ENCODE measurements at places on chromosomes 2 and 18.

DNA sequence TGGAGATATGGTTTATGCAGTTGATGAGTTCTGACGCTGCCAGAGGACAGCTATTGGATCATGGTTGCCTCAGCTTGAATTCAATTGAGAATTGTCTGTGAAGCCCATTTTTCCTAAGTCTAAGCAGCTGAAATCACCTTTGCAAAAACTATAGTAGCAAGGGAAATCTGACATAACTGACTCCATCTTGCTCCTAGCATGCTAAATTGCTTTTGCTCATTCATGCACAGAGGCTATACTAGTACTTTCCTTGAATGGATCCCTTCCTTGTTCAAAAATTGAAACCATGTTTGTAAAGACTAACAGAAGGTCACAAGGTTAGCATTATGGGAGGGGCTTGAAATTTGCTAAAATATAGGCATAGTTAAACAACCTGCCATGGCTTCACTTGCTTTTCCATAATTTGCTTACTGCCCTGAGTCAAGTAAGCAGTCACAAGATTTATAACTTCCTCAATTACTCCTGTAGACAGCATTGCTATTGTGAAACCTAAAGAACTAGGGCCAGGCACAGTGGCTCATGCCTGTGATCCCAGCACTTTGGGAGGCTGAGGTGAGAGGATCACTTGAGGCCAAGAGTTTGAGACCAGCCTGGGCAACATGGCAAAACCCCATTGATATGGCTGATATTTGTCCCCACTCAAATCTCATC is 41.2 kb downstream of the CHRNA1 start:
- no peak for DNase-seq

- DNase-seq, result no peak
These were observed 24.2 kb upstream of the COX7A2L start for GRCh38 chr2:42385225-42385624.

DNA sequence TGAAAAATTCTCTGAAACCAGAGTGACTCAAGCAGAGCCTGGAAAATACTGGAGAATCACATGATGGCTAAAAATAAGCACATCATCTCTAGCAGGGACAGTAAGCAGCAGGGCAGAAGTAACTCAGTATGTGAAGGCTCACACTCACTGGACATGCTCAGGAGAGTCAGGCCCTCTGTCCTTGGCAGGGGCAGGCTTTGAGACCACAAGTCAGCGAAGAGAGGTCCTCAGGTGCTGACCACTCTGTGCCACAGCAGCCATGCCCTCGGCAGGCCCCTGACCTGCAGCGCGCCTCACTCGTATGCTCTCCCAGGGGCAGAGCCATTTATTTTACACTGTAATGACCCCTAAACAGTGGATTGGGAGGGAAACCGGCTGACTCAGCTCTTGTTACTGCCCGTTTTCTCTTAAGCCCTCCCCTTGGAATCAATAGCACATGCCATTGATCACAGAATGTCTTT is 76.8 kb downstream of the MAPRE2 start:
- no peak for DNase-seq

DNA sequence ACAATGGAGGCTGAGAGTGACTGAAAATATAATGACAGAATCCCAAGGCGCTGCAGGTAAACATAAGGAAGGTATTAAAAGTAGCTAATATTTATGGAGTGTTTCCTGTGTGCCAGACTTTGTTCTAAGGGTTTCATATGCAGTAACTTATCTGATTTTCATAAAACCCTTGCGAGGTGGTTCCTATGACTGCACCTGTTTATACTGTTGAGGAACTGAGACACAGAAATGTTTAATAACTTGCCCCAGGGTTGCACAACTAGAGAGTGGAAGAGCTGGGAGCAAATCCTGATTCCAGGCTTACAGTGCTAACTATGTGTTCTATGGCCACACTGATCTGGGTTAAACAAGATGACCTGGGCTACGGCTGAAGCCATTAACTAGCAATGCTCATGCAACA is 2.4 kb downstream of the SP110 start:
- DNase-seq, result no peak

- no peak for DNase-seq
These were observed 281.9 kb downstream of the FIGN start for GRCh38 chr2:163453920-163454319.

DNA sequence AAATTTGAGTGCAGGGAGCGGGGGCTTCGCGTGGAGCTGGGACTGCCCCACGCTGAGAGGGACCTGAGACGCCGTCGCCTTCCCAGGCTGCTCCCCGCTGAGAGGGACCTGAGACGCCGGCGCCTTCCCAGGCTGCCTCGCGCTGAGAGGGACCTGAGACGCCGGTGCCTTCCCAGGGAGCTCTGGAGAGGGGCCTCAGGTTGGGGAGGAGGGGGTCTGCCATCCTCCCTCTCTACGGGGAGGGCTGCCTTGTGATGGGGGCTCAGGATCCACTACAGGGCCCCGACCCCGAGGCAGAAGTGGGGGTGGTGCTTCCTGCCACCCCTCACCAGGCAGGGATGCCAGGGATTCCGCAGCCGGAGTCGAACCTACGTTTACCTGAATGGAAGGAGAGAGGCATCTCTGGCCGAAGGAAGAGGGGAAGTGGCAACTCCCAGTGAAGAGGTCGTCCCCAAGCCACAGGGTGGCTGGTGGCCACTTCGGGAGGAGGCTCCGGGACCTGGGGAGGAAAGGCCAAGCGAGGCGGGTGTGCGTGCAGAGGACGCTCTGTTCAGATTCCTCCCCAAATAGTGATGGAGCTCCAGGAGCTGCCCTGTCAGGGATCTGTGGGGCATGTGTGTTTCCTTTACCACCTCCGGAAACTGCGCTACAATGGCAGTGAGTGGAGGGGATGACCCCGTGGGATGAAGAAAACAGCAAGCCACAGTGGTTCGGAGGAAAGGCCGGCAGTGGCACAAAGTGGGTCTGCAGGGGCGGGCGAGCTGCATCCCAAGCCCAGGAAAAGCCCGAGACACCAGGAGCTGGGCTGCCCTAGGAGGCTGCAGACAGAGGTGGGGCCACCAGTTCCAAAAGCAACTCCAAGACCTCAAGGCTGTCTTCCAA is 108.2 kb upstream of the CTDP1 start:
- DNase-seq, result no peak

- no peak for DNase-seq
These were observed 466.2 kb upstream of the HNRNPA3 start for GRCh38 chr2:176746411-176746810.

DNA sequence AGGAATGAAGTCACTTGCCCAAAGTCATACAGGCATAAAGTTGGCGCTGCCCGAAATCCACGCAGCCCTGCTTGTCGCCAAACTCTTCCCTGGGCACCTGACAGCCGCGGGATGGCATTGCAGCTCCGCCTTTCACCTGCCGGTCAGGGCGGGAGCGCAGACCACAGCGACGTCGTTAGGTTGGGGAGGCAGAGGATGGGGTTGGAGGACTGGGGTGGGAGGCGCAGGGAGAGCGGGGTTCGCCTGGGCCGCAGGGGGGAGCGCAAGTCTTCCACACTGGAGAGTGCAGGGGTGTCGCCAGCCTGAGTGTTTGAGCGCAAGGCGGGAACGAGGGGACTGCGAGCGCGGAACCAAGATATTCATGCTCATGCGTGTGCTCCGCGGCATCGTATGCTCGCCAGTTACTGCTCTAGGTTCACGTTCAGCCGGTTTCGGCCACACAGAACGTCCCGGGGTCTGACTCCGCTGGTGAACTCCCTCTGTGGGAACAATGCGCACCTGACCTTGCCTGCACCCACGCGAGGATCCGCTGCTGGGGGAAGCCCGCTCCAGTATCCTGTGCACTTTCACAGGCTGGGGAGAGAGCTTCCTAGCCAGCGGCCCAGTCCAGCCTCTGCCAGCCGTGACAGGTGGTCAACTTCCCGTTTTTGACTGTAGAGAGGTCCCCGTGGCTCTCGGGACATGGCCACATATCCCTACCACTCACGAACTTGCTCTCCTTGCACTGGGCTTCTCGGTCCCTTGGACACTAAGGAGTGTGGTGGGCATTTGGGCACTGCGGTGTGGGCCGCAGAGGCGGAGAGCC is 767 bp upstream of the NPPC start:
- no peak for DNase-seq

GRCh38 chr2:133732982-133733900 is 165.0 kb upstream of the NCKAP5 start:
- no peak for DNase-seq

GRCh38 chr2:26654061-26654340 is 12.8 kb upstream of the CIB4 start:
- no peak for DNase-seq

DNA sequence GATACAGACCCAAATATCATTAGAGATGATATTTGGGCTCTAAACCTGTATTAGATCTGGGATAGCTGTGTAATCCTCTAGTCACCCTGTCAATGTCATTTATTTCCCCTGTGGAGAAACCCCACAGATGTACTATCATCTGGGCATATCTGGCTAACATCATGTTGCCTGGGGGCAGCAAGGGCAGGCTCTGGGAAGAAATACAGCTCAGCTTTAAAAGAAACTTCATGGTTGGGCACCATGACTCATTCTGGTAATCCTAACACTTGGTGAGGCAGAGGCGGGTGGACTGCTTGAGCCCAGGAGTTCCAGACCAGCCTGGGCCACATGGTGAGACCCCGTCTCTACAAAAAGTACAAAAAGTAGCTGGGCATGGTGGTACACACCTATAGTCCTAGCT is 282.5 kb downstream of the SLC8A1 start:
- DNase-seq, result no peak

DNA sequence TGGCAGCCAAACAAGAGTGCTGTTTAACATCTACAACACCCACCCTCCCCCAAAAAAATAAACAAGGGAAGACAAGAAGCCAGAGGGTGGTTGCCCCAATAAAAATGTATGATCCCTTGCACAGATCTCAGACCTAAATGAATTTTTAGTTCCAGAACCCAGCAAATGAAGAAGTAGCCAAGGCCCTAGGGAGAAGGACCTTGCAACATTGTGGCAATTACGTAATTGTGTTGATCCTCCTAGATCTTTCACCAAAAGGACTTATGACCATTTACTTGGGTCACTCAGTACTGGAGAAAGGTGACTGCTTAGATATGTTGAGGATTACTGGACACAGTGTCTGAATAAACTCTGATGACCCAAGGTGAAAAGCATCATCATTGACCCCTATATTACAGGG is 1393.8 kb downstream of the LRP1B start:
- DNase-seq, result no peak

GRCh38 chr18:4639628-4640310 is 184.7 kb upstream of the DLGAP1 start:
- DNase-seq, result no peak

DNA sequence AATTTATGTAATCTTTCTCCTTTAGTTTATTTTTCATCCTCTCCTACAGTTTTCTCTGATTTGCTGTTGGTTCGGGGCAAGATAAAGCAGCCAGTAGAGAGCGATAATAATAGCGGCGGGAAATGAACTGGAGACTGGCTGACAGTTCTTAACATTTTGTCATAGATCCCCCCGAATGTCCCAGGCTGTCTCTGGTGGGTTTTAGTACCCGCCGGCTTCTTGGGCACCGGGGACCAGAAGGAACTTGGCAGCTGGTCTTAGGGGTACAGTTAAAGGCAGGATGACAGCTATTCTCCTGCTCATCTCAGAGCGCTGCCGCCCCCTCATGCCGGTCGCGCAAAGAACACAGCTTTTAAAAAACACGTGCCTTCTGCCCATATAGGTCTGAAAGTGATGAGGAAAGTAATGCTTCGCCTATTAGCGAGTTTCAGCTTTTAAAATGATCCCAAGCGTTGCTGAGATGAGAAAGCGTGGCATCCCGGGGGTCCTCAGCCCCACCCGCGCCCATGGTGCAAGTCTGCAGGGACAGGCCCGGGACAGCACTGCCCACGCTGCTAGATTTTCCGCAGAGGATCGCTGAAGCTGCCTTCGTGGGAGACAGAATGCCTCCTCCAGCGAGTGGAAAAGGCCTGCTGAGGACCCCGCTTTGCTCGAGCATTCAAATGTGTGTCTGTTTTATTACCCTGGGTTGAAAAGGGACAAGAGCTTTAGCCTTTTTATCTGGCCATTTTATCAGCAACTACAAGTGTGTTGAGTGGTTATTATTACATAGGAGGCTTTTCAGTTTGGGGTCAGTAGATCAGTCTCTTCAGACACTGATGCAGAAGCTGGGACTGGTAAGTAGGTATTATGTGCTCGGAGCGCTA is 3.8 kb downstream of the ONECUT2 start:
- DNase-seq, result no peak

DNA sequence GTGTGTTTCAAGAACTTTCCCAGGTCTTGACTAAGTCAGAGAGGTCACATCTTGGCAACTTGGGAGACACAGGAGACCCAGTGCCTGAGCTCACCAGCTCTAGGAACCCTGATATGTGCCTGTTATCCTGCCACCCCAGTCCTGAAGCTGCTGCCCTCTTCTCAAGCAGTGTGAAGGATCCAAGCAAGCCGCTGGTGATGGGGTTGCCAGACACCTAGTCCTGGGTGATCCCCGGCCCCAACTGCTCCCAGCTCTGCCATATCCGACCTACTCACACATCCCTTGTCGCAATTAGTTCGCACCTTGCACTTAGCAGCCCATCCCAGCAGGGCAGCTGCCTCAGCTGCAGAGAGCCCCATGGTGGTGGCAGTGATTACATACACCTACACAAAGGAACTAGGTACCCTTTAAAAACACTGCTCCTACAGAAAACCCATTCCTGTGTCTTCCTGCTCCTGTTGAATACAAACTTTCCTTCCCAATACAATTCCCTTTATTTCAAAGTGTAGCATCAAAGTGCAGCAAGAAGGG is 247.2 kb upstream of the RAB12 start:
- DNase-seq, result no peak

GRCh38 chr2:188798159-188798558 is 176.0 kb upstream of the COL3A1 start:
- DNase-seq, result no peak

- DNase-seq, result no peak
These were observed 4.0 kb downstream of the COPS9 start for GRCh38 chr2:240131941-240132650.

DNA sequence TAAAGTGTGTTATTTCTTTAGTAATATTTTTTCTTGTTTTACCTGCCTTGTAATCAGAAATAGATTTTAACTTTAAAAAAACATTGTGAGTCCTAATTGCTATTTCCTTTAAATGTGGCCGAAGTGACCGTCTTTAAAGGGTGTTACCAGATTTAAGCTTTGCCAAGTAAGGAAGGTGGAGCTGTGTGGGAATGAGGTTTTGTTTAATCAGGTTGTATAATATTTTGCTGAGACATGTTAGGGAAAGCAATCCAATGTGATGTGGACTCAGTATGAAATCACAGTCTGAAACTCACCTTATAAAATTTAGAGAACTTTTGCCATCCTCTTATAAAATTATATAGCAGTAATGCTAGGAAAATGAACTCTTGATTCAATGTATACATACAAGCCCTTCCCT is 32.9 kb upstream of the ITPRID2 start:
- no peak for DNase-seq

GRCh38 chr18:77133051-77133834 is 660 bp upstream of the MBP start:
- no peak for DNase-seq

DNA sequence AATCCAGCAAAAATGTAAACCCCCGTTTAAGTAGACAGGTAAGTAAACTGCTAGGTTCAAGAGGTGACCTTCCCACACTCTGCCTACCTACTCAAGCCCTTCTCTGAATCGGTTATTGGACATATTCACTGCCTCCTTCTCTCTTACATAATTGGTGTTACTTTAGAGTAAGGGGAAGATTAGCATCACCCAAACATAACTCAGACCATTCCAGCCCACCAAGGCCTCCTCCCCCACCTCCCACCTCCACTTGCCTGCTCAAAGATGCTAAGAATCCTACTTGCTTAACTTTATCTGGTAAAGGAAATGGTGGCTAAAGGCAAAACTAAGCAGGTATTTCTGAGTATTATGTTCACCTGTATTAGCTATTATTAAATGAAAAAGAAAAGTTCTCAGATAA is 55.0 kb upstream of the DTNA start:
- no peak for DNase-seq

GRCh38 chr2:71884303-71885042 is 263.2 kb downstream of the CYP26B1 start:
- DNase-seq, result peak; percentile 28

Data from RKO (cell line).